ENCODE measurements at places on chromosomes 11 and 22.

GRCh38 chr11:15716550-15716949 is 601.8 kb downstream of the INSC start:
- peak; percentile 58 for DNase-seq

GRCh38 chr11:114260077-114260476 is 36.1 kb upstream of the NNMT start:
- no peak for DNase-seq

- DNase-seq, result peak; percentile 32
Observed at GRCh38 chr11:74687237-74688023, 43.8 kb downstream of the CHRDL2 start.

- peak; percentile 97 for DNase-seq
Observed at GRCh38 chr11:12066056-12066798, 44.2 kb upstream of the MICAL2 start.

DNA sequence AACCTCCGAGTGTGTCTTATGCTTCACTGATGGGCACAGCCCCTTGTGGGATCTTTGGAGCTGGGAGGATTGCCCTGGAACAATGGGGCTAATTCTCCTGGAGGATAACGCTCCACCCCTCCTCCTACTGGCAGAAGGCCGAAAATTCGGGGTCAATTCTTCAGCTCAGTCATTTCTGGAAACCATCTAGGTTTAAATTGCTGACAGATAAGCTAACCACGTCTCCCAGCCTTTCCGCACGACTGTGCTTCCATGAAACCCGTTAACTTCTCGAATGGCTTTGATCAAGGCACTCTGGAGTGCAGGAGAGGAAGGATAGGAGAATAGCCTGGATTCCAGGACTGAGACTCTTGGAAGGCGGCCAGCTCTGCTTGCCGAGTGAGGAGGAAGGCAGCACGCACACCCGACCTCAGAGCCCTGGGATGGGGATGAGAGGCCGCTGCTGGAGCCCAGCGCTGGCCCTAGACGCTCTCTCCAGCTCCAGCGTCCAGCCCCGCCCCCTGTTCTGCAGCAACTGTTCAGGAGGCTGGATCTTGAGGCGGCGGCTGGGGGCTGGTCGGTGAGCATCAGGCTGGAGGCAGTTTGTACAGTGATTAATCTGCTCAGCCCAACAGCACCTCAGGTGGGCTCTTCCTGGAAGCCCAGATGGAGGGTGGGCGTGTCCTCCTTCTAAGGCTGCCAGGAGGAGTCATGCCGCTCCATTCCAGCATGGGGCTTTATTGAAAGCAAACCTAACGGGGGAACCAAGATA is 176.7 kb upstream of the NCAM1 start:
- DNase-seq, result peak; percentile 2

DNA sequence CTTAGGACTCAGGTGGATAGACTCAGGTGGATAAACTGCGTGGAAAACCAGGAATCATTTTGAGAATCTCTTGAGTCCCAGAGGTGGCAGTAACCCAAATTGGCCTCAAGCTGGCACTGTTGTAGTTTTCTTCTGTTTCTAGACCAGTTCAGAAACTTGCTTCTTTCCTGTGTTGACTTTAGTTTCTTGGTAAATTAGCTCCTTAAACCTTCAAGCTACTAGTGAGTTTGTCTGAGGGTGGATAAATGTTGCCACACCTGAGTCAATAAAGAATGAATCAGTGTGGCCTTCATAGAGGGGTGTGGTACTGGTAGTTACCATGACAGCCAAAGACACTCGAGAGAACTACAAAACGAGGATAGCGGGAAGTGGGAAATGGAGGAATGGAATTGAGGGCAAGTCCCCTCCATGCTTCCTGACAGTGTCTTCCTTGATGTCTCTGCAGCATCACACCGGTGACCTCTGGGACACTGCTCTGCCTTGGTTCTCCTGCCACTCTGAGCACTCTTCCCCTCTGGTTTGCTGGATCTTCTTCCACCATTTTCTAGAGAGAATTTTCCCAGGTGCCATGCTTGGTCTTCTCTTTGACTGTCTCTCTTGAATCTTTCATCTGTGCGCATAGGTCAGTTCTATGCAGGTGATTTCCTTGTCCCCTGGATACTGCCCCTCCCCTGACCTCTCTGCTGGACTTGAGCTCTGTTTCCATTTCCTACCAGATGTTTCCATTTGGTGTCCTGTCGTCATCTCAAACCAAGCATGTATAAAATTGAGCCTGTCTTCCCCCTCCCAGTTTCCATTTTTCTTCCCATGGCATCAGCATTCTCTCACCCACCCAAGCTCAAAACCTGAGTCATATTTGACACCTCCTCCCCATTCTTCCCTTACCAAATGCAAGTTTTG is 7.2 kb downstream of the POLD4 start:
- peak; percentile 49 for DNase-seq

GRCh38 chr11:10592331-10592730 is 23.9 kb upstream of the LYVE1 start:
- peak; percentile 88 for DNase-seq

DNA sequence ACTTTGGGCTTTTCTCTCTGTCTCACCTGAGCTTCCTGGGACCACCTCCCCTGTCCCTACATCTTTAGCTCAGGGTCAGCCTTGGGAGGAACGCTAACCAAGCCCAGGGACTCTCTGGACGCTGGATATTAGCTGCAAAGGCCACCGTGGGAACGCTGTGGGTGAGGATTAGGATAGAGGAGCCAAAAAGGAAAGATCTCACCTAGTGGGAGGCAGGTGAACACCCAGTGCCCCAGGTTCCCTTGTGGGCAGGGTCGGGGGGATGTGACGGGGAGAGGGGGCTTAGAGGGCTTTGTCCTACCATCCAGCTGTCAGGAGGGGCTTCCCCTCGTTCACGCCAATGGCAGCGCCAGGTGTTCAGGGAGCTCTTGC is 50.2 kb downstream of the LINC01488 start:
- no peak for DNase-seq

GRCh38 chr11:59698506-59698905 is 15.1 kb downstream of the OR10V1 start:
- DNase-seq, result no peak

- DNase-seq, result no peak
Observed at GRCh38 chr11:116686866-116687265, 85.9 kb downstream of the BUD13 start.

- no peak for DNase-seq
Observed at GRCh38 chr22:49725516-49725915, 102.2 kb downstream of the BRD1 start.

GRCh38 chr11:123566852-123567251 is 87.6 kb downstream of the SCN3B start:
- no peak for DNase-seq

GRCh38 chr11:73956876-73957653 is 6.2 kb downstream of the DNAJB13 start:
- DNase-seq, result no peak

DNA sequence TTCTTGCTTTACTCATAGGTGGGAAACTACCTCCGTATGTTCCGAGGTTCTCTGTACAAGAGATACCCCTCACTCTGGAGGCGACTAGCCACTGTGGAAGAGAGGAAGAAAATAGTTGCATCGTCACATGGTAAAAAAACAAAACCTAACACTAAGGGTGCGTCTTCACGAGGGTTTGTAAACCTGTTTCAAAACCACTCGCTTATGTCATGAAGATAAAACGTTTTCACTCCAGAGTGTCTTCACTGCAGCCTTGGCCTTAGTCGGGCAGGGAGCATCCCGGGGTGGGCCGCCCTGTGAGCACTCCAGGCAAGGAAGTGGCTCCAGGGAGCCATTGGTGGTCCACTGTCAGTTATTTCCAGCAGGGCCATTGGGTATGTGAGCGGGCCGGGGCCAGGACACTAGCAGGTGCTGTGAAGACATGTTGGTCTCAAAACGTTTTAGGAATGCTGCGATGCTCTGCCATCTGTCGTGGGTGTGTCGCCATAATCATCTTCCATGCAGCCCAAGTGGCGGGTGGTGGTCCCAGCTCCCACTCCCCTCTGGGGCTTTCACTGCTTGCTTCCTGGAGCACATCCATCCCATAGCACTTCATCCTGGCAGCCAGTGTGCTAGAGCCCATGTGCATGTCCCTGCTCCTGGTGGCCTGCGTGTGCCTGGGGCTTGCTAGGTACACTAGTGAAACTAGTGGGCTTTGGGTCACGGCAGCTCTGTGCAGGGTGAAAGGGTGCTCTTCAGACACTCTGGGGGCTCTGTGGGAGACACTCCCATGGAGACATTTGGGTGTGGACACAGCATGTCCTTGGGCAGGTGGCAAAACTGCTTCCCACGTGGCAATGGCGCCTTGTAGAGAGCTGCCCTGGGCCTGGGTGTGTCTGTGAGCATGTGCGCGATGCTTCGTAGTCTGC is 5.2 kb downstream of the SMARCB1 start:
- DNase-seq, result no peak

GRCh38 chr11:61737131-61737530 is 15.3 kb upstream of the MYRF start:
- DNase-seq, result no peak

DNA sequence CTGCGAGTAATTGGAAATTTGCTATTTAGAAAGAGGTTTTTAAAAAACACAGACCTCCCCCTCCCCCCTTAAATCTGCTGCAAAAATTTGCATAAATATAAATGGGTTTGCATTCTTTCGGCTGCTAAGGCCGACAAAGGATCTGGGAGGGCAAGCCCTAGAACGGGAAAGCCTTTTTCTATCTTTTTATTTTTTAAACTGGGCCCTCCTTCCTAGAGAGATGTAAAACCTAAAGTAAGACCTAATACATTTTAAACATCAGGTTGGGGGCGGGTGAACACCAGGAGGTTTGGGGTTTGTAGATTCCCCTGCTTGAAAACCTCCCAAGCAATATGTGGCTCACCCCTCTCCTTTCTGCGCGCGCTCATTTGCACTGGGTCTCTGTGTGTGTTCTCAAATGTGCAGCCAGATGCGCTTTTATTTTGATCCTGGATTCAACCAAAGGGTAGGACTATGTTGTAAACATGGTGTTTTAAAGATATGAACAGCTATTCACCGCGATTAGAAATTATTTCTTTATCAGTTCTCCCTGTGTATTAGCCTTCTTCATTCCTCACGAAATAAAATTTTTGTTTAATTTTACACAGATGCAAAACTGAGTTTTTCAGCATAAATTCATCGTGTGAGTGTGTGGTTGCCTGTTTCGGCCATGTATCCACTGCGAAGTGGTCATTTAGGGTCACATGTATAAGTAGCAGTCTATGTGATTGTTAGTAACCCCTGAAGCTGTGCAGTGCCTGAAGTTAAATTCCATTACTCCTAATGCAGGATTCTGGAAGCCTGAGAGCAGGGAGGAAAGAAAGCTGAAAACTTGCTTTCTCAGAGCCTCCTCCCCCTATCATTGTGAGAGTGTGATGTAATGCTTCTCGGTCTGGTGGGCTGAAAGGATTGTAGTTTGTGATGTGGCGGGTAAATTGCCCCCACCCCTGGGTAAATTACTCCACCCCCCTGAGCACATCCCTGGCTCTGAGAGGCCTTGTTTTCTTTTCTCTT is 988 bp downstream of the TNRC6B start:
- peak; percentile 79 for DNase-seq

DNA sequence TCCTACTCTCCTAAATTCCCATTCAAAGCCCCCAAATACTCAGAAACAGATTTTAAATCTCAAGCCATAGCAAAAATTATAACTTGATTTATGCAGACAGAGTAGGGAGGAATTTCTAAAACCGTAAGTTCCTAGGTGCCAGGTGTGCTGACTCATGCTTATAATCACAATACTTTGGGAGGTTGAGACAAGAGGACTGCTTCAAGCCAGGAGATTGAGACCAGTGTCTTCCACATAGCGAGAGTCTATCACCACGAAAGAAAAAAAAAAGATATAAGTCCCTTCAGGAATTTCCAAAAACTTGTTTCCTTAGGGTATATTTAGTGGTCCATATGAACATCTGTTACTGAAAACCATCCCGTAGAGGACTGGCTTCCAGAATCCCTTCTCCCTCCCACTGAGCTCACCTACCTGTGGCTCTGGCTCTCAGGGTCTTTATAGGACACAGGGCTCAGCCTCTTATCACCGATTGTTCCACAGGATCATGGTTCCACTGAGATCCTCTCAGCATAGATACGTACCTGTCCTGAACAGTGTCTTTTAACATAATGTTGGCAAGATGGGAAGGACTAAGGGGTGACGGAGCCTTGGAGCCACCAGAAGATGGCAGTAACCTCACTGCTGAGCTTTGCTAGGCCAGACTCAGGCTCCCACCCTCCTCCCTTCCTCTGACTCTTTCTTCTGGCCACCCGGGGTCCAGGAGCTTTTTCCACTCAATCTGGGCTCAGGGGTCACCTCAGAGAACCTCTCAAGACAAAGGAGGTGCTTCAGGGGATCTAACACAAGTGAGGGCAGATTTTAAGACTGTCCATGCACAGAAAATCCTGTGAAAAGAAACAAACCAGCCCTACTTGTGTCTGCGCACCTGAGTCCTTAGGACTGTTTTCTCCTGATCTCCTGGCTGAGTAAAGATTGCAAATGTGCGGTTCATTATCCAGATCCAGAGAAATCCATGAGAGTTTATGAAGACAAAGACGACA is 117.5 kb upstream of the TOP3B start:
- peak; percentile 10 for DNase-seq

DNA sequence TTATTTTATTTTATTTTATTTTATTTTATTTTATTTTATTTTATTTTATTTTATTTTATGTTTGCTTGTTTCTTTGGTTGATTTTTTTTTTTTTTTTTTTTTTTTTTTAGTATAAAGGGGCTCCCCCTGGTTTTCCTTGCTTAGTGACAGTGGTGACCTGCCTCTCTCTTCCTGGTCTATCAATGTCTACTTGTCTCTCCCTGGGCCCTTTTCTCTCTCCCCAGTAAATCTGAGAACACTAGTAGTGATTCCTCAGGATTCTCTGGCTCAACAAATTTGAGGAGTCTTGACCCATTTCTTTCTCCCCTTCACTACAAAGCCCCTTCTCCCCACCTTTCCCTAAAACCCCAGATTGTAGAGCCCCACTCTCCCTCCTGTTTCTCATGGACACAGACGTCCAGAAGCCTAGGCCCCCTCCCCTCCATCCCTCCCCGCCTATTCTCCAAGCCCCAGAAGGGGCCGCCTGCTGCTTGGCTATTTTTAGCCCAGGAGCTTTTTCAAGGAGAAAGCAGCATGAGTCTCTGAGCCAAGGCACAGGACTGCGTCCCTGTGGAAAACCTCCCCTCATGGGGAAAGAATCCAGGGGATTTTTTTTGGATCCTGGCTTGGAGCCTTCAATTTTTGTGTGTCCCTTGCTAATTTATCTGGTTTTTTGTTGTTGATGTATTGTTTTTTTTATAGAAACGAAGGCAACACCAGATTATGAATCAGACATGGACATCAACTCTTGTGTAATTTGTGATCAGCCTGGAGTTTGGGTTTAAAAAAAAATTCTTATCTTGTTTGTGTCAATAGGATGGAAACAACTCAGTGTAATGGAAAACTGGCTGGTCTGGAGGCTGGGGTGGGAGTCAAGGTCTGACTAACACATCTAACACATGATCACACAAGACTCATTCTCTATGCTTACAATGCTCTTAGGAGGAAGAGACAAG is 17.5 kb upstream of the ACCSL start:
- DNase-seq, result no peak

GRCh38 chr22:50199829-50200460 is 866 bp upstream of the SELENOO start:
- no peak for DNase-seq

- DNase-seq, result peak; percentile 58
Observed at GRCh38 chr11:88475991-88476418, 138.5 kb upstream of the CTSC start.

- no peak for DNase-seq
Observed at GRCh38 chr11:106714199-106714598, 304.1 kb downstream of the GUCY1A2 start.

Data from EL (cell line).